MV-4-11 (cell line): ENCODE measurements at places on chromosomes 6 and 20.

DNA sequence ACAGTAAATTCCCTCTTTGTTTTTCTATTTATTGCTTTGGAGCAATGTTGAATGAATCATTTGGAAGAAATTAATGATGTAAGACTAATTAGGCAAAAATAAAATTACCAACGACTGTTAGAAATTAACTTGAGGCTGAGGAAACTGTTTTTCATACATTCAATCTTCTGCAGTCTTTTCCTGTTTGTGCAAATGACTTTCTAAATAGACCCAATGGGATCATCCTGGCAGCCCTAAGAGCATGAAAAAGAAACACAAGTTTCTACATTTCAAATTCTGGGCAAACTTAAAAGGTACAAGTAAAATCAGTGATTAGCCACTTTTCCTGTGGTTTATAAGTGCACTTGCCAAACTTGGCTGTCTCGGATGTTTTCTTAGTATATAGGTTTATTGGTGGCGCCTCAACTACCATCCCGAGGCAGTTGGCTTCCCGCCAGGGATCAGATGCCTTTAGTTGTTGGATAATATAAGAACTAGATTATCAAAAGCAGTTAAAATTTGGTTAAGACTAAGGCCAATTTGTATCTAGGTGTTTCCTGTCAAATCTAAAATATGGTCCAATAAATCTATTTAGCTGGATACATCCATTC is 181.2 kb downstream of the ISM1 start:
- no peak for DNase-seq

GRCh38 chr6:36599791-36600209 is 5.6 kb downstream of the SRSF3 start:
- DNase-seq, result no peak

- no peak for DNase-seq
Observed at GRCh38 chr6:166143011-166143410, 24.6 kb downstream of the TBXT start.

- no peak for DNase-seq
Observed at GRCh38 chr6:142631517-142632385, 313.2 kb downstream of the HIVEP2 start.

DNA sequence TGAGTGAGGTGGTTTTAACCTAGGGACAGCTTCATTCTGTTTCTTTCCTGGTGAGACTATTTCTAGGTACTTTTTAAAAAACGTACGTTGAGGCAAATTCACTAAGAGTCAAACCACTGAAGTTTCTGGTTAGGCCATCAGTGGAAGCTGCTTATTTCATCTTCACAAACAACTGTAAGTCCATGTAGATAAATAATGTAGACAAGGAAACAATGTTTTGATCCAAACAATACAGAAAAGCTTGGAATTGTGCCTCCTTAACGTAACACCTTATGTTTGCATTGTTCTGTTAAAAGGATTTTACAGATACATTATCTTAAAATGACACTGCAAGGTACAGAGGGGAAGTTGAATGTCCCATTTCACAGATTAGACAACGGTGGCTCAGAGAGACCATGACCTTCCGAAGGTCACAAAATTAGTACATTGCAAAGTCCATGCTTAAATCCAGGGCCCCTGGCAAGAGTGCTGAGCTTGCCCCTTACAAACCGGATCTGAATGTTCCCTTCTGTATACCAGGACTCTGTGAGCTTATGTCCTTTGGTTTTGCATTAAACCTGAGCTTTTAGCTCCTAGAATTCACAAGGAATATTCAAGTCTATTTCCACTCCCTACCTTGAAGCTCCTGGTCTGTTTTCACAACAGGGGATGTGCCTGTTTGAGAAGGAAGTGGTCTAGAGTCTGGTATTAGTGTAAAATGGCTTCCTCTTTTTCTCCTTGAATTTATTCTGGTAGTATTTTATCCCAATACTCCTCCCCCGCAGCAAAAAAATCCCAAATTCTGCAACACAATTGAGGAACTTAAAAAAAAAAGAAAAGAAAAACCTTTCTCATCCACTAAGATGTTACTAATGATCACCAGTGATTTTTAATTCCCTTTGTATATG is 28.9 kb upstream of the ZNF217 start:
- DNase-seq, result peak; percentile 87

- no peak for DNase-seq
Observed at GRCh38 chr6:52251113-52251512, 6.8 kb upstream of the IL17F start.
